ENCODE measurements at places on chromosomes 3 and 15. TPM values are rescaled to one million over a fixed set of nuclear protein-coding genes. Genes with fewer than 3 reads are reported as not detected.

- peaks cover 4% of the 10 kb centered on the region for H3K4me1 ChIP-seq
- H3K4me3 ChIP-seq = no peak overlapping the region
- DNase-seq = peak; percentile 74
Measured at GRCh38 chr15:45714590-45715488, 80.0 kb downstream of the SQOR start.

- H3K4me1 ChIP-seq = no peaks in the 10 kb centered on the region
- H3K36me3 ChIP-seq = no peaks in the 10 kb centered on the region
- H3K27me3 ChIP-seq = no peaks in the 10 kb centered on the region
- DNase-seq = peak; percentile 95
- peak overlapping the region; percentile 75 for H3K4me3 ChIP-seq
- H3K27ac ChIP-seq = peak overlapping the region; percentile 89
Measured at GRCh38 chr3:49199239-49199899, 28.0 kb downstream of the KLHDC8B start.

DNA sequence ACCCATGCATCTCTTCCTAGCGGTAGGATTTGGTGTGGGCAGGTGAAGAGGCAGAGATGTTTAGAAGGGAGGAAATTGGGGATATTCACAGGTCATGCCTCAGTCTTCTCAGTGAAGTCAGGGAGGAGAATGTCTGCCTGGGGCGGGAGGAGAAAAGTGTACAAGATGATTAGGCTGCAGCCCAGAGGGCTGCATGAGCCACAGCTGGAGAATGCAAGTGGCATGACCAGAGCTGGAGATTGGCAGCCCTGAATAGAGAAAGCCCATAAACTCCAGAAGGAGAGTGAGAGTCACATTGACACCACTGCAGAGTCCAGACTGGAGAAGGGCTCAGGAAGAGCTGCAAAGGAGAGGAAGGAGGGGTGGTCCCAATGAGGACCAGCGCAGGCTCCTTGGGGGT is 22.6 kb downstream of the PDHB start:
- no peaks in the 10 kb centered on the region for H3K27me3 ChIP-seq
- no peak overlapping the region for H3K27ac ChIP-seq
- H3K4me1 ChIP-seq = 0 out of 2 replicates have a peak, but pooled peaks cover 3% of the 10 kb centered on the region

GRCh38 chr3:122066331-122067213 is 11.4 kb downstream of the CD86 start:
- no peaks in the 10 kb centered on the region for H3K4me1 ChIP-seq
- H3K27me3 ChIP-seq = no peaks in the 10 kb centered on the region
- peak; percentile 4 for DNase-seq

The ITGA11 gene
- 408 TPM for total RNA-seq

The CGGBP1 gene
- total RNA-seq = 51.1 TPM

The RYR3 gene
- total RNA-seq = not detected

The LRRC3B gene
- not detected for total RNA-seq

The FRMD4B gene
- not detected for total RNA-seq

Measured in GM23248 (cell line).